Stimulated activated CD4-positive, alpha-beta T cell treated with anti-CD3 and anti-CD28 coated beads, Interleukin-1b, Interleukin-23, amount 100 ng/mL, for 1 hour (primary cell): ENCODE measurements at places on chromosomes 16 and 17.

DNA sequence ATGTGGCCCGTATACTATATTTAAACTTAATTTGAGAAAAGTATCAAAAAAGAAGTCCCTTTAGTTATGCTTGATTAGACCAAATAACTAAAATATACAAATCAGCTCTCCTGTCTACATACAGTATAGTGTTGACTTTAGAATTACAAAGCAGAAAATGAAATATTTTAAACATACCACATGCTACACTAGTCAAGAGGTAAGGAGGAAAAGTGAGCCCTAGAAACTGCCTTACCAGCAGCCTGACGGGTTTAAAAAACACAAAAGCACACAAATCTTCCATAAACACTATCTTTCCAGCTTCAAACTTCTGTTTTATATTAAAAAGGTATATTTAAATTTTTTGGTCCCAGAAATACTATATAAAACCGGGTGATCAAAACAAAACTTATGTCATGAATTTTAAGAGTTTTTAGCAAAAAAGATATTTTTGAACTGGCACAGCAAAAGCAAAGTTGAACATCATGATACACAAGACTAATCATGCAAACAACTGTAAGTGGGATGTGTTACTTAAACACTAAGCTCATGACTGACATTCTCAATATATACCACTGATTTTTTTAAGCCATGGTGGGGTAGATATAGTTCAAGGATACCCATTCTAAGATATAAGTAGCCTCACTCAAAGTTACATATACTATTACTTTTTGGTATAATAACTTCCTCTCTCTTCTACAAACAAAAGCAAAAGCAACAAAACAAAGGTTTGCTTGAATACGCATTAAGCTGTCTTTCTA, 11.8 kb downstream of the KLHL10 start:
- no peak for DNase-seq

- DNase-seq = no peak
Measured at GRCh38 chr16:50866806-50867205, 124.9 kb downstream of the CYLD start.

DNA sequence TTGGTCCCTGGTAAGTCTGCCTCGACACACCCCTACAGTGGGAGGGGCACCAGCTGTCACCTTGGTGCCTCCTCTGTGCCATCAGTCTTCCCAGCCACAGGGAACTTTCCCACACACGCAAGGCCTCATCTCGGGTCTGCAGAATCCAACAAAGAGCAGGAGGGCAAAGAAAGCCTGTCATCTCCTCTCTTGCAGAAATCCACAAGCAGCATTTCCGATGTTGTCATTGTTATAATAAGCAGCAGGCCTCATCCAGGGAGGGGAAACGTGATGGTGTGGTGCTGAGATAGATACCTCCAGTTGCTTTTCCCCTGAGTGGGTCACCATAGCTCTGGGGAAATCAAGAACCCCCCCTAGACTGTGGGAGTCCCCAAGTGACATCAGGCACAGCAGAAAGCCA, 110.4 kb downstream of the CMIP start:
- no peak for DNase-seq

GRCh38 chr17:63430223-63430622, 15.9 kb downstream of the CYB561 start:
- DNase-seq = no peak
